ENCODE measurements at places on chromosomes 6 and 20.

DNA sequence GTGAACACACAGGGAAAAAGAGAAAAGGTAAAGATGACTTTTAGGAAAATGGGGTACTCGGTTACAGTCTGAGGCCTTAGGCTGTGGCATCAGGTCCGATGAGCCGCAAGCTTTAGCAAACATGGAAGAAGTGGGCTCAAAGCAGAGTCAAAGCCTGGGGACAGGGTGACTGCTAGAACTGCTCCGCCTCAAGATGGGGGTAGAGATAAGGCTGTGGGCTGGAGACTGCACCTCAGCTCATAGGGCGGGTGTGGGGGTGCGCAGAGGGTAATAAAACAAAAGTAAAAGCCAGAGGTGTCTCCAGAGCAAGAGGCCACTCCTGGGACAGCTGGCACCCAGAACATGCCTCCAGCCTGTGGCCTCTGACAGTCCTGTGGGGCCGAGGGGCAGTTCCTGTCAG, 21.3 kb upstream of the SYNDIG1 start:
- DNase-seq: no peak

DNA sequence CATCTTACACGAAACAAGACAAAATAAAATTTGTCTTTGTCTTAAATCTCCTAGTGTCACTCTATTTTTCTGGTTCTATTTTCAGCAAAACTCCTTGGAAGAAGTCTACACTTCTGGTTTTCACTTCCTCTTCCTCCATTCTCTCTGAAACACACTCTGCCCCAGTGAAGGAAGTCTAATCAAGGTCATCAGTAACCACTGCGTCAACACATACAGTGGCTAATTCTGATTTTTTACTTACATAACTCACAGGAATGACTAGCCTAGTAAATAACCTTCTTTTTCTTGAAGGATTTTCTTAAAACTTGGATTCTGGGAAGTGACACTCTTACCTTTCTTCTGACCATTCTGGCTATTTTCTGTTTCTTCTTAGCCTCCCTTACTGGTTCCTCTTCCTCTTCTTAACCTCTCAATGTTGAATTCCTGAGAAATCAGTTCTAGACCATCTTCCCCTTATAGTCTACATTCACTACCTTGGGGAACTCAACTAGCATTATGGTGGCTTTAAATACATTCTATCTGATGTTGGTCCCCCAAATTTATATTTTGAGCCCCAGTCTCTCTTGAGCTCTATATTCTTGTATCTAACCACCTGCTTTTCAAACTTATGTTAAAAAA, 37.5 kb downstream of the AIG1 start:
- DNase-seq: no peak

GRCh38 chr20:24980291-24981053, 12.1 kb downstream of the APMAP start:
- DNase-seq: no peak

DNA sequence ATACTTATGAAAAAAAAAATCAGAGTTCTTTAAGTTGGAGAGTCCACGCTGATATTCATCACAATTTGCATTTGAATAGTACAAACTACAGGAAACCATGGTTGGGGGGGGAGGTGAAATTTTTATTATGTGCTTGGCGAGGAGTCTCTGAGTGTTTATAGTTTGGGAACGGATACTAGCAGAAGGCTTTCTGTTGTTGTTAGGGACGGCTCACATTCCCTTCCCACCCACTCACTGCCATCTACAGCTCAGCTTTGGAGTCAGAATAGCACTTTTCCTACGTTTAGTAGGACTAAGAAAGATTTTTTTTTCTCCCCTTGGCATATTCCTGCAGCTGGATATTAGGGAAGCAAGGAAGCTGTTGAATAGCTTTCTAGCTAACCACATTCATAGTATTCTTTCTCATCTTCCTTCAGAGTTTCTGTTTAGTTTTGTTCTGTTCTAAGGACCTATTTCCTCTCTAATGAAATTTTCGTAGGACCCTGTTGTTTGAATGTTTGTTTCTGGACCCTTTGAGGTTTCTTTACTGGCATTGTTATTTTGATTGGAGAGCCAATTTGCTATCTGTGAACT, 235.1 kb upstream of the ZNF217 start:
- DNase-seq: no peak

- DNase-seq: no peak
Measured at GRCh38 chr6:120357447-120357846, 976.8 kb downstream of the TBC1D32 start.
